Fibroblast of the aortic adventitia (primary cell): ENCODE measurements at places on chromosomes 13 and 19. TPM values are rescaled to one million over a fixed set of nuclear protein-coding genes. Genes with fewer than 3 reads are reported as not detected.
A peak's percentile ranks its signal among the peaks of the same experiment; 100 is the strongest.

GRCh38 chr13:28435917-28436316 is 59.0 kb downstream of the FLT1 start:
- DNase-seq, result no peak

- DNase-seq, result no peak
Measured at GRCh38 chr19:14102756-14103155, 12.2 kb upstream of the SAMD1 start.

GRCh38 chr19:35081201-35081600 is 34.4 kb upstream of the FXYD3 start:
- DNase-seq, result no peak

The CIRBP gene
- 245 and 776 TPM in 2 replicates for total RNA-seq

DNA sequence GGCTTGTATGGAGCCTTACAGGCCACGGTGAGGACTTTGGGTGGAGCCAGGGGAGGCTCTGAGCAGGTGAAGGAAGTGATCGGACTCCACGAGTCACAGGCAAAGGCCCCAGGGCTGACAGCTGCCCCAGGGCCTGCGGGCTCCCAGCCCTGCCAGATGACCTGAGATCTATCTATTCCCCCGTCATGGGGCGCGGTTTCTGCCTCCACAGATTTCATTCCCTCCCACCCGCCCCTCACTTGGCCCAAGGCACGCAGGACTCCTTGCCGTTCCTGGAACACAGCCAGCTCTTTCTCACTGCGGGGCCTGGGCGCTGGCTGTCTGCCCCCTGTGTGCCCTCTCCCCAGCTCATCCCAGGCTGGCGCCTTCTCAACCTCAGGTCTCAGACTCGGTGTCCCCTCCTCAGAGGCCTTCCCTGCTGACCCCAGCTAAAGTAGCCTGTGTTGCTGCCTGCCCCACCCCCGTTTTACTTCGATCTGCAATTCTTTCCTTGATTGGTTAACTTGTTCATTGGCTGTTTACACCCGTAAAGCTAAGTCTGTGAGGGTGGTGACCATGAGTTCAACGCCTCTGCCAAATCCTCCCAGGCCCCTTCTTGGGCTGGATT is 13.9 kb upstream of the PAK4 start:
- DNase-seq, result no peak

- peak; percentile 2 for DNase-seq
Measured at GRCh38 chr13:96172066-96172465, 82.2 kb downstream of the HS6ST3 start.

The TNNI3 gene
- not detected in 2 replicates for total RNA-seq

The CGB7 gene
- 0.09 TPM in 1 of 2 replicates, not detected in the other for total RNA-seq

GRCh38 chr19:2783781-2784145 is 690 bp upstream of the SGTA start:
- no peak for DNase-seq

DNA sequence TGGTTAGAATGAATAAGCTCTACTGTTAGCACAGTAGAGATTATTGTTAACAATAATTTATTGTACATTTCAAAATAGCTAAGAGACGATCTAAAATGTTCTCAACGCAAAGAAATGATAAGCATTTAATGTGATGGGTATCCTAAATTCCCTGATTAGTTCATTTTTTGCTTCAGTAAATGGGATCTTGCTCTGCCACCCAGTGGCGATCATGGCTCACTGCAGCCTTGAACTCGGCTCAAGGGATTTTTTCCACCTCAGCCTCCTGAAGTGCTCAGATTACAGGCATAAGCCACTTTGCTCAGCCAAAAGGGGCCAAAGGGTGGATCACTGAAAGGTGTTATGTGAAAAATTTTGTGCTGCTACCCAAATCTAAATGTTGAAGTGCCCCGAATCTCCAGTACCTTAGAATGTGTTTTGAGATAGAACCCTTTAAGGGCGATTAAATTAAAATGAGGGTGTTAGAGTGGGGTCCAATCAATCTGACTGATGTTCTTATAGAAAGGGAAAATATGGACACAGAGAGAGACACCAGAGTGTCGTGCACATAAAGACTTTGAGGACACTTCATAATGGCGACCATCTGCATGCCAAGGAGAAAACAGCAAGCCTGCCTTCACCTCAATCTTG is 31.5 kb upstream of the ZNF766 start:
- DNase-seq, result peak; percentile 77

The GTF2F1 gene
- 33.6 and 59.2 TPM in 2 replicates for total RNA-seq

DNA sequence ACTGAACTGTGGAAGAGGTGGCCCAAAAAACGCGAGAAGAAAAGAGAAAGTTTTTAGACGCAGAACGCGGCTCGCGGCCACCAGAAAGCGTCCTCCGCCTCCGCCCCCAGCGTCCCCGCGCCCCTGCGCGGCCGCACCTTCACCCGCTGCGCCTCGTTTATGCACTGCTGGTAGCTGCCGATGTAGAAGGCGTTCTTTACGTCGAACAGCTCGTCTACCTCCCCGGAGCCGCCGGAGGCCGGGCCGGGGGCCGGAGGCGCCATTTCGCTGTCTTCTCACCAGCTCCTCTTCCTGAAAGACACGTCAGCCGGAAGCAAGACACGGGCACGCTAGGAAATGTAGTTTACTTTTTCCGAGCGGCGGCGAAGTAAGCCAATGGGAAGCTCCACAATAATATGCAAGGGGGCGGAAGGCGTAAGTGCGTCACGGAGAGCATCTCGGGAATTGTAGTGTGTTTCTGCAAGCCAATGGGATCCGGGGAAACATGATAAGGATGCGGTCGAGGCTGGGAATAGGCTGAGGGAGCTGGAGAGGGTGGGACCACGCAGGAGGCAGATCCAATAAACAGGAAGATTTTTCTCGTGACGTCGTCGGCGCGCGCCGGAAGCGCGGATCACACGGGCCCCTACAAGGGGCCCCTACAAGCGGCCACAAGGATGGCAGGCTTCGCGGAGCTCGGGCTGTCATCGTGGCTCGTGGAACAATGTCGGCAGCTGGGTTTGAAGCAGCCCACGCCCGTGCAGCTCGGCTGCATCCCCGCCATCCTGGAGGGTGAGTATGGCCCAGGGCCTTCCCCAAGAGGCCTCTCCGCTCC is at the start of the genes COPE and DDX49:
COPE (minus strand) TSS at position 302 of the 814 bp plus-strand sequence; CDS start at position 263, 39 bp downstream.
DDX49 (plus strand) TSS at position 630 of the 814 bp plus-strand sequence; CDS start at position 657, 27 bp downstream.
- DNase-seq, result peak; percentile 100

DNA sequence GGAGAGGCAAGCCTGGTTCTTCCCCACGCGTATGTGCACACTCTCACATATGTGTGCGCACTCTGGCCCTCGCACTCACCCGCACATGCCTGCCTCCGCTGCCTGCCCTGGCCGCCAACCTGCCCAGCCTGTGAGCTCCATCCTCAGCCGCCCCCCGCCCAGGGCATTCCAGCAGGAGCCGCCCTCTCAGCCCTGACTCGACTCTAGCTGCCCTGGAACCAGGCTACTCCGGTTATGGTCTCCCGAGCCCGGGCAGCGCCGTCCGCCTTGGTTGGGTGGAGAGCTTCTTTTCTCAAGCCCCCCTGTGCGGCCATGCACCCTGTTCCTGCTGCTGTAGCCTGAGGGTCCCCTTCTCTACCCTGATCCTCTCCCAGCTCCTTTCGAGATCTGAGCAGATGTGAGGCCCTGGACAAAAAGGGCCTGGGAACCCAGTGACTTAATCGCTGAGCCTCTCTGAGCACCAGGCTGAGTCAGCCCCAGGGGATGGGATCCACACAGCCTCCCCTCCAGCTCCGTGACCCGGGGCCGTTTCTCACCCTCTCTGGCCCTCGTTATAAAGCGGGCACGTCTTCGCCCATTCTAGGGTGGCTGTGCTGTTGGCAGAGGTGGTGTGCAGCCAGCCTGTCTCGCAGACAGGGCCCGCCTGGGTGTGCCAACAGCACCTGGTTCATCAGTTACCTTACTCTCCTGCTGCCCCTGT is 191.5 kb downstream of the TEX29 start:
- no peak for DNase-seq

DNA sequence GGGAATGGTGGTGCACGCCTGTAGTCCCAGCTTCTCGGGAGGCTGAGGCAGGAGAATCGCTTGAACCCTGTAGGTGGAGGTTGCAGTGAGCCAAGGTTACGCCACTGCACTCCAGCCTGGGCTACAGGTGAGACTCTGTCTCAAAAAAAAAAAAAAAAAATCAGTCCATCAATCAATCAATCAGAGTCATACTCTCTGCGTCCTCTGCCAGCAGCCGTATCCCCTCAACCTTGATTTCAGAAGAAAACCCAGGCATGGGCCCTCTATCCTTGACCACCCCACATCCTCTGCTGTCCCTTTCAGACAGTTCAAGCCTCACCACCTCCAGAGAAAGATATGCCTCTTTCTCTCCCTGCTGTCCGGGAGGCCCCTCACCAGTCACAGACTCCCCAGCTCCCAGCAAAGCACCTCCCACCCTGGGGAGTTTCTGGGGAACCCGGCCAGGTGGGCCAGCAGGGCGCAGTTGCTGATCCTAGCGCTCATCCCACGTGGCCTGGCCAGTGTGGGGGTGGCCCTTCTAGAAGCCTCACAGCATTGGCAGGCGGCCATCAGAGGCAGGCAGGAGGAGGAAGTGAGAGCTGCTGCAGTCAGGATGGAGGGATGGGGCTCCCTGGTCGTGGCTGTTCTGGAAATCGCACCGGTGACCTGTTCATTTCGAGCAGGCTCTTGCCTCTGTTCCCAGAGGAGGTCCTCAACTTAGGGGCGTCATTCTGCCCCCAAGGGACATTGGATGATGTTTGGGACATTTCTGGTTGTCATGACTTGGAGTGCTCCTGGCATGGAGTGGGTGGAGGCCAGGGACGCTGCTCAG is 10.2 kb upstream of the JSRP1 start:
- peak; percentile 76 for DNase-seq

GRCh38 chr13:93230261-93230855 is 3.8 kb downstream of the GPC6 start:
- DNase-seq, result peak; percentile 90

DNA sequence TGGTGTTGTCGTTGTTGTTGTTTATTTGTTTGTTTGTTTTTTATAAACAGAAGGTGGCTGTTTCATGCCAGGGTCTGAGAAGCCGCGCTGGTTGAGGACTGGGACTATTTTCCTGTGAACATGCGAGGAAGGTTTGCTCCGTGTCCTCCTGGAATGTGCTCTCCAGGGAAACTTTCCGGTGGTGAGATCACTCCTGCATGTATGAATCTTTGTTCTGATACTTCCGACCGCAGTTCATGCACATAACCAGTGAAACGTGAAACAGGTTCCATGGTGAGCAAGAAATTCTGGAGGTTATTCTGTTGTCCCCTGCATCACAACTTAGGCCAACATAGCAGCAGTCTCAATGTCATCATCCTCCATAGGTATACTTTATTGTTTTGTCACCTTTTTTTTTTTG is 187.6 kb upstream of the ARGLU1 start:
- DNase-seq, result no peak

DNA sequence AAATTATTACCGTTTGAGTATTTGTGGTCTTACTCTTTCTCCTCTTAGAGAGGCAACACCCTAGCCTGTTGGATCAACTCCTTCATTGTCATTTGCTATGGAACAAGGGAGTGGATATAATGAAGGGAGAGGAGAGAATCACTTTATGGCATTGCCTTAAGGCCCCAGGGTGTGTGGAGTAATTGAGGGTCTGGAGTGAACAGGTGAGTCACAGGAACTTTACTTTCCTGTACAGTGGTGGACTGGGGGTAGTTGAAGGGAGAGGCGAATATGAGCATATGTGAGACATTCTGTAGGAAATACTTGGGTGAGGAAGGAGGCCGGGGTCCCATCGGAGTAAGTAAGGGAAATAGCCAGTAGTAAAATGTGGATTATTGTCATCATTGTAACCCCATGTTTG is 17.0 kb downstream of the DGKH start:
- DNase-seq, result no peak
